ENCODE measurements at places on chromosomes 3 and 15. TPM values are rescaled to one million over a fixed set of nuclear protein-coding genes. Genes with fewer than 3 reads are reported as not detected.

- DNase-seq, result no peak
These were observed 29.8 kb upstream of the SLC25A36 start for GRCh38 chr3:140911822-140912221.

MAGI1 gene
- total RNA-seq, result 150 TPM

LMAN1L gene
- not detected for total RNA-seq

DNA sequence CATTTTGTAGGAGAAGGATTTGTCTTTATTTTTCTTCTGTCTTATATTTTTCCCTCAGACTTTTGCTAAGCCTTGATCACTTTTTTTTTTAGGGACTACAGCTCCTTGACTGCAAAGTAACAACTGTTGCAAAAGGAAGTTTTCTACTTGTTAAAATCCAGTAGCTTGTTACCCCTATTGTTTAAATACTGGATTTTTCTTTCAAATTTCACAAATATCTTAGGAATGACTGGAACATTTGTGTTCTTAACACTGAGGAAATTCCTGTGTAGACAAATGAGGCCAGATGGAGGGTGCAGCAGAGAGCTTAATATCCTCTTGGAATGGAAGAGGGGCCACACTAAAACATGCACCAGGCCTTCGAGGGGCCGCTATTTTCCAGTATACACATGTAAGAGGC is 3.2 kb upstream of the PGPEP1L start:
- DNase-seq, result no peak

MLF1 gene
- total RNA-seq, result 20.2 TPM

SEMA5B gene
- total RNA-seq, result 5.9 TPM

DNA sequence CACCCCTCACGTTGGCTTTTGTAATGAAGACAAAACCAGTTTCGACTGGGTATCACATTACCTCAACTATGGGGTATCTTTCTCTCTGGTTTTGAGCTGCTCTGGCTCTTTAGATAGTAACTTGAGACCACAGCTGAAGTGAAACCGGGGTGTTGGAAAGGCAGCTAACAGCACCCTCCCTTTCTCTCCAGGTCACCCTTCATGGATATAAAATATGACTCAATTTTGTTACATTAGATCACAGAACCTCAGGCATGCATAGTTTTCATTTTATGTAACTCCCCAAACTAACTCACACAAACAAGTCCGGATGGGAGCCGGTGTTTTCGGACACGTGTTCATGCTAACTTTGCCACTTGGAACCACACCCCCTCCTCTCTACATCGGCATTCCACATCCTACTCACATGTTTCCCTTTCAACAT is 90.7 kb downstream of the NR2F2 start:
- DNase-seq, result no peak

HRH1 gene
- total RNA-seq, result not detected

GRCh38 chr3:100129941-100130340 is 15.6 kb upstream of the FILIP1L start:
- no peak for DNase-seq

GRCh38 chr3:177045767-177046166 is 151.5 kb downstream of the TBL1XR1 start:
- no peak for DNase-seq

DNA sequence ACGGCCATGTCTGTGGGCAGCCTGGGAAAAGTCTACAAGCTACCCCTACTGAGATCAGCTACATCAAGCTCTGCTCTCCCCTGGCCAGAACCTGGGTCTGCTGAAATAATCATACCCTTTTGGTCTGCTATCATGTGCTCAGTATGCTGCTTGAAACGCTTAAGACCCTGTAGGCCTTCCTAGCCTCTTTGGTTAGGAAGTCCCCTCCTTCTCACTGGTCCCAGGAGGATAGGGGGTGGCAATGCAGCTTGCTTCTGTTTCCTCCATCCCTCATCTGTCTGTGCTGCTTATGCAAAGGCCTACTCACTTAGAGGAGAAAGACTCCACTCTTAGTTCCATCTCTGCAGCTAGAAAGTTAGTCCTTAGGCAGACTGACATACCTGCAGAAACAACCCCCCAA is 118.2 kb upstream of the RASGRP1 start:
- no peak for DNase-seq

- no peak for DNase-seq
These were observed 85.9 kb downstream of the AQP9 start for GRCh38 chr15:58224068-58224467.

DNA sequence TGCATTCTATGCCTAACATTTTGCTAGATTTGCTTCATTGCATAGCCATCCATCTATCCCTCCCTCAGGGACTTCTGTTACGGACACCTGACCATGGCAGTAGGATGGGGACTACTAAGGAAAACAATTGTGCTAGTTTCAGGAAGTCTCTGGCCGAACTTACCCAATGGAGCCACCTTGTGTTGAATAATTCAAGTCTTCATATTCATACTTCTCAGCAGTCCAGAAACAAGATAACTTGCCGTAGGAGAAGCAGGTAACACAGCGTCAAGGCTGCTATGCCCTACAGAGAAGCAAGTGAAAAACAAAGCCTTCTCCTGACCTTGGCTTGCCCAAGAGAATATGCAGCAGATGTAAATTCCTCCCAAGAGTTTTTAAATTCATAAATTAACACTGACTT is 685.3 kb downstream of the GRM7 start:
- DNase-seq, result no peak

DNA sequence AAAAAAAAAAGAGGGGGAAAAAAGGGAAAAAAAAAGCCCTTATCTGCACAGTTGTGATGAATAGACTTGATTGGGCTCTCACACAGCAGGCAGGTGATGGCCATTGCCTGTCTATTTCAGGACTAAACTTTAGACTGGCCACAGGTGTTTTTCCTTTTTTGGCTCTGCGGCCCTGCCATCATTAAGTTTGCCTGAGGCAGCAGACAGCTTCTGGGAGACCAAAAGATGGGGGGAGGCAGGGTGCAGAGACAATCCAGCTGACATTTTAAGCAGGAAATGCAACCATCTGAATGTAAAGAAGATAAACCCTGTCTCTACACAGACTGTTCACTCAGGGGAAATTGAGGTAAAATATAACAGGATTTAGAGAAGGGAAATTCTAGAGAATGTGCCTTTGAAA is 295.0 kb upstream of the KCNH8 start:
- DNase-seq, result no peak

BOC gene
- total RNA-seq, result 14.2 TPM

CHRNA7 gene
- 5.1 TPM for total RNA-seq

- no peak for DNase-seq
These were observed 176.9 kb upstream of the LMCD1 start for GRCh38 chr3:8324747-8325146.

TIMP4 gene
- total RNA-seq, result not detected

GRCh38 chr15:51620641-51621040 is 1.9 kb downstream of the DMXL2 start:
- DNase-seq, result no peak

GRCh38 chr15:42035435-42035761 is 14.6 kb upstream of the PLA2G4E start:
- no peak for DNase-seq

NOX5 gene
- total RNA-seq, result not detected

- DNase-seq, result no peak
These were observed 175.7 kb upstream of the MDFIC2 start for GRCh38 chr3:70488131-70488530.

GRCh38 chr3:77684115-77684514 is 644.2 kb downstream of the ROBO2 start:
- no peak for DNase-seq

GRCh38 chr3:53166781-53167291 is 5.8 kb downstream of the PRKCD start:
- no peak for DNase-seq

- no peak for DNase-seq
These were observed 50.9 kb downstream of the FRMD5 start for GRCh38 chr15:44144184-44144583.

SQOR gene
- 39.3 TPM for total RNA-seq

ZNF774 gene
- total RNA-seq, result 9.5 TPM

GRCh38 chr3:111744611-111745010 is 114.5 kb upstream of the PHLDB2 start:
- no peak for DNase-seq

DNA sequence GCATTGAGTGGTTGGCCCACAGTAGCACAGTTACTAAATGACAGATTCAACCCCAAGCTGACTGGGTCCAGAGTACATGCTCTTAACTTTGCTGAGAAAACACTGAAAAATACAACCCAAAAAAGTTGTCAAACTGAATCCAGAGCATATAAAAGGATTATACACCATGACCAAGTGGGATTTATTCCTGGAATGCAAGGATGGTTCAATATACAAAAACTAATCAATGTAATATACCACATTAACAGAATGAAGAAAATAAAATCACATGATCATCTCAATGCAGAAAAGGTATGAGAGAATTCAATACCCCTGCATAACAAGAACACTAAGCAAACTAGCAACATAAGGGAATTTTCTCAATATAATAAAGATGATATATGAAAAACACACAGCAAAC is 98.5 kb downstream of the STAG1 start:
- no peak for DNase-seq

DNA sequence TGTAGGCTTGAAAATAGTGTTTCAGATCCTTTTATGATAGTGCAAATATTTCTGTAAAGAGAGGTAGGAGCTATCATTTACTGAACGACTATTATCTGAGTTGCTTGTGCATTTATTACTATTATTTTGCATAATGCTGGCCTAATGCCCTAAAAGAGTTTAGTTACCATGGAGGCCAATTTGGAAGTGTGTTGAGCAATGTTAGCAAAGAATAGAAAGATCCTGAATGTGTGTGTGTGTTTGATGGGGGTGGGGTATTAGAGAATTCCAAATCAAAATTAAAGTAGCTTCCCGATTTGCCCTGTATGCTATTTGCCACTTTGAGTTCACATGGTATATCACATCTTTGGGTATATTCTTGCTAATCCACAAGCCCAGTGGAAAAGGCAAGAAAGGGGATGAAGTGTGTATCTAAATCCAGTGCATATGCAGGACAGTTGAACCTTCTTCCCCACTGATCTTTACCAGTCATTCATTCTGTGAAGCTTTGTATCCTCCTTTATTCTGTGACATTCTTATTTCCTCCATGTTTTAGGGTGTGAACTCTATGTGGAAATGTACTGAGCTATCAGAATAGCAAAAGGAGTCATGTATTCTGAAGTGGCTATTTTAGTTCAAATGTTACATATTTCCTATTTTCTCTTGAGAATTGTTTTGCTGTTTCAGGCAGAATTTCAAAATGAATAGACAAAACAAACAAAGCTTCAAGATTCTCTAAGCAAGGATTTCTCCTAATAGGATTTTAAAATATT is 45.7 kb upstream of the PLSCR5 start:
- DNase-seq, result no peak

ZNF445 gene
- total RNA-seq, result 62.5 TPM

DNA sequence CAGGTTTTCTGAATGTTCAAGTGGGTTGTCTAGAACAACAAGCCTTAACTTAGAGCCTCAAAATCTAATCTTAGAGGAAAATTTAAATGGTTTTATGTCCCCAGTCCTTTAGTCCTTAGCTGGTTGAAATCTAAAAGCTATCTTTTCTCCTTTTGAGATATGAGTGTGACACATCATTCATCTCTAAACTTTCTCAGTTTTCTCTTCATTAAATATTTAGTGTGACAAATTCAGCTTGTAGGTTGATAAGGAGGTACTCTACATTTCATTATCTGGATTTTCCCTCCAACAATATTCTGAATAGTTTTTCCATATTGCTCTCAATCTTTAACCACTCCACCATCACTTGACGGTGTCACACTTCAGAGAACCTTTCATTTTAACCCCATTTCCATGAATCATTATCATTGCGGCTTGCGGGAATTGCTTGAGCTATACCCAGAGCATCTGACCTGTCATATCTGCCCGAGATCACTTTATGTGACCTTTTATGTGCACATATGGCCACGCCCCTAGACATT is 16.1 kb upstream of the ATP8B4 start:
- DNase-seq, result no peak

- DNase-seq, result no peak
These were observed at the start of gene SPTBN5 for GRCh38 chr15:41893422-41894250. Gene SPTBN5 (minus strand): TSS chr15:41894053. CDS start chr15:41893497, 556 bp downstream.

SOX14 gene
- not detected for total RNA-seq

DNA sequence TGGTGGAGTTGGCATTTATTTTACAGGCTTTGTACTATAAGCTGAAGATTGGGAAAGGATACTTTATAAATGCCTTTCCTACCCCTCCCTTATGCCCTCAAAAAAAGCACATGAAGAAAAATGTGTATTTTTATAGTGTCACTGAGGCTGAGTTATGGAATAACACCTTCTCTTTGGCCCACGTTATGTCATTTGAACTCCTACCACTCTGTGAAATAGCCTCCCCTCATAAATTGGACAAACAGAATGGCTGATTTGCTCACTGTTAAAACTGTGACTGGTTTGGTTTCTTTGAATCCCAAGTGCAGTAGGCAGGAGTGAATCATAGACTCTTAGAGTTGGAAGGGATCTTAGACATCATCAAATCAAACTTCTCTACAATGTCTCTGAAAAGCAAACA is 95.2 kb upstream of the SKOR1 start:
- no peak for DNase-seq

GRCh38 chr3:4826237-4827100 is 152.8 kb upstream of the BHLHE40 start:
- no peak for DNase-seq

DNA sequence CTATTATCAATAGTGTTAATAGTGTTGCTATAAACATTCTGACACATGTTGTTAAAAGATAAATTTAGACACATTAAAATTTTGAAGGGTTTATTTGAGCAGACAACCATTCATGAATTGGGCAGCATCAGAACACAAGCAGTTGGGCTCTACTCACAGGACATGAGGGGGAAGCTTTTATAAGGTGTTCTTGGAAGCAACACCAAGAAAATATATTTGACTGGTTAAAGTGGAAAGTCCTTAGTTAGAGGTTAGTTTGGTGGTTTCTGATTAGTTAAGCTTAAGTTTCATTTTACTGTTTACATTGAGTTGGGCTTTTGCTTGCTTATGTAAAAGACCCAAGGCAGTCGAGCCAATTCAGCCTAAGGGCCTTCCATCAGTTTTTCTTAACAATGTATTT is 220.7 kb downstream of the CD47 start:
- no peak for DNase-seq

DNA sequence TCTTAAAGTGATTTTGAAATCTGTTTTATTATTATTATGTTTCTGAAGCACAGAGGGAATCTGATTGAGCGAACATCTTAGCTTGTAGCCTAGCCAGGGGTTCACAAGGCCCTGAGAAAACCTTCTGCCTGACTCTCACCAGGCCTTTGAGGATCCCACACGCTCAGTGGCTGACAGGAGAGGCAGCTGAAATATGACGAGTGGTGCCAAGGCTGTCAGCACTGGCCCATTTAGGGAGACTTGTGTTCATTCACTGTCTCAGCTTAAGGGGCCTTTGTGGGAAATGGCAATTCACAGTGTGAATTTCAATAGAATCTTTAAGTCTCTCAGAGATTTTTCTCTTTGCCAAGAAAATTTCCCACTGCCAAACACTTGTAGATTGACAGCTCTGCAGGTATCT is 770.9 kb downstream of the TUSC7 start:
- no peak for DNase-seq

STARD9 gene
- 1.8 TPM for total RNA-seq

- no peak for DNase-seq
These were observed 57.0 kb upstream of the CMSS1 start for GRCh38 chr3:99760629-99761028.

Data from progenitor cell of endocrine pancreas (in vitro differentiated cells).